ENCODE measurements at places on chromosomes 11 and 22.

- no peak for DNase-seq
Observed at GRCh38 chr22:31595271-31595670, 66.7 kb downstream of the PISD start.

- no peak for DNase-seq
Observed at GRCh38 chr11:15851051-15851498, 505.3 kb downstream of the SOX6 start.

DNA sequence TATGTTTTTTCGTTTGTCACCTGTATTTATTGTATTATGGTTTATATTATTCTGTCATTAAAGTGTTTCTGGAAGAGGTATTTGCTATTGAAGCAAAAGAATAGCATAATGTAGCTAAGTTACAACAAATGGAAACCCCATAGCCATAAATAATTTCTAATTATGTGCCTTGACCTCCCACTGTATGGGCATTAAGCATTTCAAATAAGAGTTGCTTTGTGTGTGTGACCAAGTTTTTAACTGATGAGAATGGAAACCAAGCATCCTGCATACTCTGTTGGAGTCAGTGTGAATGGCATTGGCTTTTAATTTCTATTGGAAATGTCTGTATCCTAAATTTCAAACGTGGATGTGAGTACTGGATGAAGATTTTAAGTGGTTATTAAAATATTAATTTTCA lies 61.9 kb upstream of the MYO18B start:
- DNase-seq = no peak

GRCh38 chr11:78607696-78608095 lies 33.0 kb upstream of the NARS2 start:
- DNase-seq = no peak

DNA sequence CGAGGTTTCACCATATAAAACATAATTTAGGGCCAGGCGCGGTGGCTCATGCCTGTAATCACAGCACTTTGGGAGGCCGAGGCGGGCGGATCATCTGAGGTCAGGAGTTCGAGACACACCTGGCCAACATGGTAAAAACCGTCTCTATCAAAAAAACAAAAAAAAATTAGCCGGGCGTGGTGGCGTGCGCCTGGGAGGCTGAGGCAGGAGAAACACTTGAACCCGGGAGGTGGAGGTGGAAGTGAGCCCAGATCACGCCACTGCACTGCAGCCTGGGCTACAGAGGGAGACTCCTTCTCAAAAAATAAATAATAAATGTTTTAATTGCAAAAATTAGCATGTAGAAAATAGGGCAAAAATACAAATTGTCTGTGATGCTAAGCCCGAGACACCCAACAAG lies 993 bp upstream of the SFI1 start:
- DNase-seq = no peak

DNA sequence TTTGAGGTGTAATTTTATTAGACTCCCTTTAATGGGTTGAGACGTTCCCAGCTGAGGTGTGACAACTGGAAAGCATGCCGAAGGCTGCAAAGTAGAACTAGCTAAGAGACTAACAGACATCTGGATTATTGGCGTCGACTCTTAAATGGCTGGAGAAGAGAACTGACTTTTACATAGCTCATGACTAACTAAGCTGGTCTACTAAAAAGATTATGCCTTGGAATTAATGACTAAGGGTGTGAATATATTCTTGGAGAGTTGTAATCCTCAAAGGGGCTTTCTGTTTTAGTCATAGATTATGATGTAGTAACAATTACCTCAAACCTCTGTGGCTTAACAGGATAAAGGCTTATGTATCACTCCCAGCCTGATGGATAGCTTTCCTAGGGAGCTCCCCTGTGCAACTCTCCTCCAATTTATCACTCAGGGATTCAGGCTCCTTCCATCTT lies 39.5 kb upstream of the SLC5A12 start:
- no peak for DNase-seq

DNA sequence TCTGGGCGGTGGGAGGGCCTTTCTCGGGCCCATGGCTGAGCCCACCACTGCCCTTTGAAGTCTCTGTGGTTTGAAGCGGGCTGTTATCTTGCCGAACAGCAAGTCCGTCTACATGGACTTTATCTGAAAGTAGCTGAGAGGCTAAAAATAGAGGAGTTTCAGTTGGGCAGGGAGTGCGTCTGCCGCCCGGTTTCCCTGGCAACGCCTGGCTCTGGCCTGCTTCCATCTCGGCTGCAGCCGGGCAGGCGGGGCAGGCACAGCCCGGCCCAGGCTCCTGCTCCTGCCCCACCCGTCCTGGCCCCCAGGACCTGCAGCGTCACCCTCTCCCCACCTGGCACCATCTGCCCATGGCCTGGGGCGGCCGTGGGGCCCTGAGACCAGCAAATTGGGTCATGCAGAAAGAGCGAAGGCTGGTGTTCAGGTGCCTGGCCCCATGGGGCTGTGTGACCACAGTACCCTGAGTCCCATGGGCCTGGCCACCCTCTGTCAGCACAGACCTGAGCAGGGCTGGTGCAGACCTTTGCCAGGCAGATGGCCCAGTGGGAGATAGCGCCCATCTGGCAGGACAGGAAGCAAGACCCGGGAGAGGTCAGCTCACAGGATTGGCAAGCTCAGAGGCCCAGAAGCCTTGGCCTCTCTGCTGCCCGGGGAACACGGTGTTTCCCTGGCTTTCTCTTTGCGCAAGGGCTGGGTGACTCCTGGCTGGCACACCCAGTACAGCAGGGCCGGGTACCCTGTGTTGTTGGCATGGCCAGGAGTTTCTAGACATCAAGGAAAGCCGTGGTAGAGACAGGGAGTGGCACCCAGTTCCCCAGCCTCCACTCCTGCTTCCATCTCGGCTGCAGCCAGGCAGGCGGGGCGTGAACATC lies 79.1 kb upstream of the KCNQ1OT1 start:
- peak; percentile 63 for DNase-seq

- DNase-seq = peak; percentile 75
Observed at GRCh38 chr11:43936076-43936475, 6.4 kb upstream of the C11orf96 start.

DNA sequence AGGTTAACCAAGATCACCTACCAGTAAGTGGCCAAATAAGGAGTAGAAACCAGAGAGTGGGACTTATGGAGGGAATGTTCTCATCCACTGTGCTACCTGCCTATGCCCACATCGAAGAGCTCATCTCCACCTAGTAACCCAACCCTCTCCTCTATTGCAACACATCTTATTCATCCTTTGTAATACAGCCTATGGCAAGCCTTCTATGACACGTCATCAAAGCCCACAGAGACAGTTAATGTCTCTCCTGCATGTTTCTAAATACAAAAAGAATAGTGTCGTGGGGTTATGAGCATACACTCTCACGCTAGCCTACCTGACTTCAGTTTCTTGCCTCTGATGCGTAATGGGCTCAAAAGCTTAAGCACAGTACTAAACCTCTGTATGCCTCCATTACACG lies 1158.1 kb upstream of the TENM4 start:
- no peak for DNase-seq

- no peak for DNase-seq
Observed at GRCh38 chr22:17823226-17823625, 49.0 kb upstream of the BID start.

DNA sequence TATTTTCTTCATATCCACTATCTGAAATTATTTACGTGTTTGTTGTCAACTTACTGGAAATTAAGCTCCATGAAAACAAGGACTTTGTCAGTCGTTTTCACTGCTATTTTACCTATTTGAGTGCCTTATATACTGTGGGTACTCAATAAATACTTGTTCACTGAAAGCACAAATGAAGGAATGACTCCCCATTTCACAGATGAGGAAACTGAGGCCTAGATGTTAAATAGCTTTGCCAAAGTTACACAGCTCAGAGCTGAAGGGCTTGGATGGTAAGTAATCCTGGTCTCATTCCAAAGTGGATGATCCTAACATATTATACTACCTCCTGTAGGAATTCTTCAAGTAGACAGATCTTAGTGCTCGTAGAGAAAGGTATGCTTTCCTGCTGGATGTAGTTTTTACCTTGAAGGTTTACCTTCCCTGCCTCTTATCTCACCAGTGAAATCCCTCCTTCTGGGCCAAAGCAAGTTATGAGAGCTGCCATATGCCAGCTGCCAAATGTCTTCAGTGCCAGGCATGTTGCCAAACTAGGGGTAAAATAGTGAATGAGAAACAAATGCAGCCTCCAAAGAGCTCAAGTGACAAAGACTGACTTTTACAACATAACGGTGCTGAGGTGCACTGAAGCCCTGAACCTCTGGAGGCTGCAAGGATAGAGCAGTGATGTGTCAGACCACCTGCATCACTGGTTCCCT lies 129.7 kb downstream of the TRIM44 start:
- DNase-seq = no peak

- DNase-seq = no peak
Observed at GRCh38 chr11:86202013-86202336, 42.6 kb upstream of the EED start.

DNA sequence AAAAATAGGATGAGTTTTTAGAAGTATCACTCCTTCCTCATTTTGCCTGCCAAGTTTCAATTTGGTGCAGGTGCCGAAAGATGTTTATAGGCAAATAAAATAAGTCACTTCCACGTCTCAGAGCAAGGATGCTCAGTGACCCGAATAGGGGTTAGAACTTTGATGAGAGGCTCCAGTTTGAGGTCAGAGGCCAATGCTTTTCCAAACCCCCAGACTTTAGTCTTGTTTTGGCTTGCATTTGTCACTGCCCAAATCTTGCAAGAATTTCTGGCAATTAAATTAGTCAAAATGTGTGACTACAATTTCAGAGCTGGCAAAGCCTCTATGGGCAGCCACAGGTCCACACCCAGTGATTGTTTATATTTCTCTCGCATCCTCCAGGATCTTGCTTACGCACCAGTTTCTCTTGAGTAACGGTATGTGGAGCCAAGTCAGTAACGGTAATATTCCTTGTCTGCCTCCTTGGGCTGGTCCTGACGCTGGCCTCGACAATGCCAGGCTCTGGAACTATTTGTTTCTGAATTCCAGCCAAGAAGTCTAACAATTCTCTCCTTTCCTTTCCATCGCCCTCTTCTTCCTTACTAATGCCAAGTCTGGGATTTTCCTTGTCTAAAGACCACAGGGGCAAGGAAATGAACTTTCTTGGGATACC lies 9.9 kb upstream of the NUP160 start:
- DNase-seq = peak; percentile 90

GRCh38 chr11:44731685-44732430 lies 5.1 kb downstream of the TSPAN18 start:
- no peak for DNase-seq

GRCh38 chr11:30565027-30565426 lies 21.1 kb downstream of the MPPED2 start:
- no peak for DNase-seq

GRCh38 chr22:17268501-17269223 lies 49.4 kb upstream of the ADA2 start:
- DNase-seq = no peak

DNA sequence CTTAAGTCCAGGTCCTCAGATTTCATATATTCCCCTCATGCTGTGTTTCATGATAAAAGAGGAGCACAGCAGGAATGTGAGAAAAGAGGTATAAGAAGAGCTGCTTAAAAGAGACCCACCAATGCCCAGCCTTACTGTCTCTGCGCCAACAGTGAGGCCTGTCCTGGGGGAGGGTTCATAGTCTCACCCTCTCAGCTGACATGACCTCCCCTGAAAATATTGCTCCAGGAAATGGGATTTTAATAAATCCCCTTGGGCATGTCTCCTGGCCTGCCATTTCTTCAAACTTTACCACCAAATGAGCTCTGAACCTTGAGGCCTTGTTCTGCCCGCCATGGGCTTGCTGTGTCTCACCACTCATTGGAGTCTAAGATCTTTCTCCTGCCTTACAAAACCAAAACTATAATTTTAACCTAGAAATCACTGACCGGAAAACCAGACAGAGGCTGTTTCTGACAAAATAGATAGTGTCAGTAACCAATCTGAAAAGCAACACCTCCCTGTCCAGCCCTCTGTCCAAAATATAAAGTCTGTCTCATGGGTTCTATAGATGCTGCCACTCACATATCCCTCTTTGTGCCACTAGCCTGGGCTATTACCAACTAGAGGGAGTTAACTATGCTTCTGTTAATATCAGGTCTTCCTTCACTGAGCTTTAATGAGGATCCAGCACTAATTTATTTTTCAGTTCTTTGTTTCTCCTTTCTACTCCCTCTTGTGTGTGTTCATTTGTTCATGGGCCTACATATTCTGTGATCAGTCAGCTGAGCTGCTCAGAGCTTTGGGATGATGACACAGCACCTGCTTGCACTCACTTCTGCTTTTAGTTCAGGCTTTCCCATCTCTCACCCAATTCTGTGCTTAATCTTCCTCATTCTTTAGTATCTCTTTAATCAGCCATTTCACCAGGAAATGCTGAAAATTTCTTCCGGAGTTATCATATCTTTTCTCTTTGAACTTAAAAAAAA lies at the start of gene OR2AG2:
OR2AG2 (minus strand) TSS at position 51 of the 968 bp plus-strand sequence. CDS start 3,019 bp downstream, outside the sequence.
- DNase-seq = no peak

DNA sequence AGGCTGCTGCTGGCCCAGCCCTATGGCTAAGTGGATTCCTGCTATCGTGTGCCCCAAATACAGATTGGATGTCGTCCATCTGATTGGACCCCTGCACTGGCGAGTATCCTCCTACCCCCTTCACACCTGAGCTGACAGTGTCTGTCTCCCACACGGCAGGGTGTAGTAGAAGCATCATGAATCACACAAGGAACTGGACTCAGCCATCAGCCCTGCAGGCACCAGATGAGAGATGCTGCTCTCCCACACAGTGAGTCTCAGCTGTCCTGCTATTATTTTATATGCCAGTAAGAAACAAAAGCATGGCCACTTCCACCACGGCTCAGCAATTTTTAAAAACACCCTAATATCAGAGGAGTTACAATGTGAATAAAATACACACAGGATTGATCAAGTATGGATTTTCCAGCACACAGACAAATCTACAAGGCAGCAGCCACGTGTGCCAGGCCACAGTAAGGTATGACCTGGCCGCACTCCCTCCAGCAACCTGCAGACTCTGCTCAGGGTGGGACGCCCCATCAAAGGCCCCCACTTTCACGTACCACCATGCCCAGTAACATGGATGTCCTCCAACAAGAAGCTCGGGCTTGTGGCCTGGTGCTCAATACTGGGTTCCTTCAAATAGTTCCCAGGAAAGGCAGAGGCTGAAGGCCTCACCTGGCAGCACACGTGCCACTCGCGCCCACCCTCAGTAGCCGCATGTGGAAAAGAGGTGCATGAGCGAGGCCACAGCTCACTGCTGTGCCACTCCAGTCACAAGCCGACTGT lies 16.4 kb upstream of the SLC25A1 start:
- no peak for DNase-seq

- no peak for DNase-seq
Observed at GRCh38 chr22:35418088-35418487, 18.1 kb downstream of the MCM5 start.

- no peak for DNase-seq
Observed at GRCh38 chr11:117020869-117021564, 77.2 kb downstream of the SIK3 start.

GRCh38 chr11:11937433-11937832 lies 71.0 kb downstream of the DKK3 start:
- DNase-seq = no peak

- no peak for DNase-seq
Observed at GRCh38 chr11:133618544-133618943, 86.2 kb upstream of the OPCML start.

- DNase-seq = no peak
Observed at GRCh38 chr11:122750049-122750448, 88.3 kb upstream of the CRTAM start.

- DNase-seq = no peak
Observed at GRCh38 chr22:24424001-24424900, 3.1 kb upstream of the ADORA2A start.
